Activated naive CD4-positive, alpha-beta T cell treated with anti-CD3 and anti-CD28 coated beads for 36 hours (primary cell): ENCODE measurements at places on chromosomes 2 and 18. TPM values are rescaled to one million over a fixed set of nuclear protein-coding genes. Genes with fewer than 3 reads are reported as not detected.
A peak's percentile ranks its signal among the peaks of the same experiment; 100 is the strongest.

The ALPG gene
- total RNA-seq, result not detected

The CD8B gene
- 0.94 TPM for total RNA-seq

The TCF23 gene
- total RNA-seq, result not detected

- peak; percentile 69 for DNase-seq
Measured at GRCh38 chr2:176638167-176639015, 369.1 kb downstream of the MTX2 start.

- no peak for DNase-seq
Measured at GRCh38 chr2:178291703-178292102, 97.4 kb downstream of the OSBPL6 start.
